ENCODE measurements at places on chromosomes 2 and 18. TPM values are rescaled to one million over a fixed set of nuclear protein-coding genes. Genes with fewer than 3 reads are reported as not detected.

CXCR1 gene
- not detected for total RNA-seq

ACADL gene
- 4.8 TPM for total RNA-seq

DCDC2C gene
- 1.3 TPM for total RNA-seq

OTOF gene
- 5.3 TPM for total RNA-seq

CNNM4 gene
- 5.1 TPM for total RNA-seq

ERBB4 gene
- total RNA-seq, result 21.6 TPM

RBKS gene
- total RNA-seq, result 3.8 TPM

PRR30 gene
- total RNA-seq, result not detected

AMER3 gene
- 4.5 TPM for total RNA-seq

RASGRP3 gene
- 23.4 TPM for total RNA-seq

WNT6 gene
- 6.5 TPM for total RNA-seq

TSPYL6 gene
- 0.17 TPM for total RNA-seq

LRRC30 gene
- not detected for total RNA-seq

GRCh38 chr2:46375566-46376125, 78.4 kb downstream of the EPAS1 start:
- no peak for DNase-seq

DNA sequence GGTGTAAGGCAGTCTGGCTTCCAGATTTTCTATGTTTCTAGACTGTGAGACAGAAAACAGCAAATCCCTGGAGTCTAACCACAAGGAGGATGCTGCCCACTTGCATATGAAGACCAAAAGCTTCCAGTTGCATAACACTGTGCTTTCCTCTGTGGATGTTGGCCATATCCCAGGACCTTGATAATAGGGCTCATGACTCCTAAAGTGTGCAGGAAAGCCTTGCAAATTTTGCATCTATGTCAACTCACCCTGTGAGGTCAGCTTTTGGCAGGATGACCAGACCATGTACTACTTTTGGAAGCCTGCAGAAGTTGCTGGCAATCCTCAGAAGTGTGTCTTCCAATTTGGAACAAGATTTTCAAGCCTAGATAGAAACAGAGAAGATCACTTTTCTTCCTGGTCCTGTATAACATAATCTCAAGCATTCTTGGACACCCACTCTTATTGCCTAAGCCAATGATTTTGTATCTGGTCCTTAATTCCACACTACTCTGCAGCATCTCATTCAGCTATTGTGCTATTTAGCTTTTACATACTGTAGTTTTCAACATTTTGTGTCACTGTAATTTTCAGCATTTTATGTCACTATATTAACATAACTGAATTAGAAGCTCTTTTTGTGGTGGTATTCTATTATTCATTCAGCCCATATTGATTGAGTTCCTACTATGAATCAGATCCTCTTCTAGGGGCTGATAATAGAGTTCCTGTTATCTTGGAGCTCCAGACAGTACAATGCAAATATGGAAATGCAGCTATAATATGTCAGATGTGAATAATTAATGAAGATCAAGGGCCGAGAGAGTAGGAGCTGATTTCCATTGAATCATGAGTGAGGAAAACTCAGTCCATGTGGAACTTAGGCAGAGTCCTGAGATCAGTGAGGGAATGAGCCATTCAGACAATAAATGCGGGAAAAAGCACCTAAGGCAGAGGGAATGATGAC, 85.3 kb upstream of the RAB27B start:
- DNase-seq, result peak; percentile 33

GRCh38 chr2:309954-310510, 22.1 kb upstream of the ALKAL2 start:
- no peak for DNase-seq

DNA sequence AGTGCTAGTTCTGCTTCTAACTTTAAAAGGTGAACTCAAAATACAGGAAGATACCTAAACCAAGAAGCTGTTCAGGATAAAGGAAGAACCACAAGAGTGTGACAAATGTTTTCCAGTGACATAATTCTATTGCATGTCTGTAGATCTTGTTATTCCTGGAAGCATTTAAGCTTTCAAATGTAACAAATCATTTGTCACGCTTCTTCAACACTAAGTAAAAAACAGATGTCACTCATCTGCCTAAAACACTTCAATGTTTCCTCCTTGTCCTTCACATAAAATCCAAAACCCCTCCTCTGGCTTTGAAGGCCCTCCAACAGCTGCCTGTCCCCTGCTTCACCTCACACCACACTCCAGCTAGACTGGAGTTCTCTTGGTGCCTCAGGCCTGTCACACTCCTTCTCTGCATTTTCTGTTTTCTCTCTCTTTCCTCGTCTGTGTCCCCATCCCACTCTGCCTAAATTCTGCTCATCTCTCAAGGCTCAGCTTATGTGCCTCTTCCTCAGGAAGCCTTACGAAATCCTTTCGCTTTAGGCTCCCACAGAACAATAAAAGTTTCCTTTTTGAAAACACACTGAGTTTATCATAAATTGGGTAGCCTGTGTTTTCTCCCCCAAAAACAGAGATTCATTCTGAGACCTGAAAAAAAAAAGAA, 6.4 kb upstream of the CLEC4F start:
- DNase-seq, result no peak

DNA sequence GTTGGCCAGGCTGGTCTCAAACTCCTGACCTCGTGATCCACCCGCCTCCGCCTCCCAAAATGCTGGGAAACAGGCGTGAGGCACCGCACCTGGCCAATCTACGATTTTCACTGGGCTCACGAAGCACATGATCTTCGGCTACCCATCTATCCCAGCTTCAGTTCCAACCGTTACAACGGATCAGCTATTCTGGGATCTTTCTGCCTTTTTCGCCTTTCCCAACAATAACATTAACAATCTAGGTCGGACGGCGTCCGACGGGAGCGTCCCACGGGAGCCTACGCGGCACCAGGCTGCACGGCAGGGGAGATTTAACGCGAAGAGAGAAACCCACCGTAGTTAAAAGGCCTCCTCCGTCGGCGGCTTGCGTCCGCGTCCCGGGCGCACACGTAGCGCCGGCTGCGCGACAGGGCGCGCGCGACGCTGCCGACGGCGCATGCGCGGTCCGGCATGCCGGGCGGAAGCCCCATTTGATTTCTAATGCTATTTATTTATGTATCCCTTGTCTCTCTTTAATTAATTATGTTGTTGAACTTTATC, at the start of gene MSL3B:
Gene MSL3B (minus strand): TSS at position 394 of the 540 bp plus-strand sequence.
- DNase-seq, result no peak

- no peak for DNase-seq
These were observed 303.8 kb upstream of the KLHL14 start for GRCh38 chr18:33076601-33077000.

GRCh38 chr18:75545189-75545588, 117.7 kb upstream of the SMIM21 start:
- no peak for DNase-seq

- DNase-seq, result no peak
These were observed 41.2 kb downstream of the PCARE start for GRCh38 chr2:29033172-29033571.

- peak; percentile 47 for DNase-seq
These were observed 563.9 kb downstream of the DCC start for GRCh38 chr18:52903857-52904256.

DNA sequence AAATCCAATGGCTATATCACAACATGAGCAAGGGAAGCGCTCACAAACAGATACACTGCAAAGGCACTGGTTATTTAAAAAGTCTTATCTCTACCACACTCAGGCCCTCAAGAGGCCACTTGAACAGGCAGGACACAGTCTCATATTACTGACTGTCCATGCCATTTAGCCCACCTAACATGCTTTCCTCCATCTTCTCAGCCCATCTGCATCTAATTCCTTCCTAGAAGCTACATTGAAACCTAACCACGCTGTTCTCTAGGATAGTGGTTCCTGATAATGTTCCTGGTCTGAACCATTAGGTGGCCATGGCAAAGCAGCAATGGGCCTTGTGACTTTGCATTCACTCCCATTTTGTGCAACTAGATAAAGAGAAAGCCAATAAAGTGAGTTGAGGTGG, 22.5 kb upstream of the NEB start:
- no peak for DNase-seq

DNA sequence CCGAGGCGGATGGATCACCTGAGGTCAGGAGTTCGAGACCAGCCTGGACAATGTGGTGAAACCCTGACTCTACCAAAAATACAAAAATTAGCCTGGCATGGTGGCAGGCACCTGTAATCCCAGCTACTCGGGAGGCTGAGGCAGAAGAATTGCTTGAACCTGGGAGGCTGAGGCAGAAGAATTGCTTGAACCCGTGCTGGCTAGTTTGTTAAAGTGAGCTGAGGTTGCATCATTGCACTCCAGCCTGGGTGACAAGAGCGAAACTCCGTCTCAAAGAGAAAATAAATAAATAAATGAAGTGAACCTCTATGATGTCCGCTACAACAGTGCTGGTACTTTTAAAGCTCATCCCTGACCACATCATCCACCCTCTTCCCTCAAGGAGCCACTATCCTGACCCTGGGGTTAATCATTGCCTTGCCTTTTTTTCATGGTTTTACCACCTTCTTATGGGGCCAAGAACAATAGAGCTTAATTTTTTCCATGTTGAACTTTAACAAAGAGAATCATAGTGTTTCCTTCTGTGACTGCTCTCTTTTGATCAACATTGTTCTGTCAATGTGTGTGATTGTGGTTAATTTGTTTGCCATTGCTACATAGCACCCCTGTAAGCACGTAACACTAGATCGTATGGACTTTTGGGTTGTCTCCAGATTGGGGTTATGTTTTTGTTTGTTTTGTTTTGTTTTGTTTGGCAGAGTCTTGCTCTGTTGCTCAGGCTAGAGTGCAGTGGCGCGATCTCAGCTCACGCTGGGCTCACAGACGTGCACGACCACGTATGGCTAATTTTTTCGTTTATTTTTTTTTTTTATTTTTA, 17.1 kb upstream of the ATRAID start:
- DNase-seq, result no peak

- no peak for DNase-seq
These were observed 47.9 kb upstream of the KCNF1 start for GRCh38 chr2:10863837-10864236.

DNA sequence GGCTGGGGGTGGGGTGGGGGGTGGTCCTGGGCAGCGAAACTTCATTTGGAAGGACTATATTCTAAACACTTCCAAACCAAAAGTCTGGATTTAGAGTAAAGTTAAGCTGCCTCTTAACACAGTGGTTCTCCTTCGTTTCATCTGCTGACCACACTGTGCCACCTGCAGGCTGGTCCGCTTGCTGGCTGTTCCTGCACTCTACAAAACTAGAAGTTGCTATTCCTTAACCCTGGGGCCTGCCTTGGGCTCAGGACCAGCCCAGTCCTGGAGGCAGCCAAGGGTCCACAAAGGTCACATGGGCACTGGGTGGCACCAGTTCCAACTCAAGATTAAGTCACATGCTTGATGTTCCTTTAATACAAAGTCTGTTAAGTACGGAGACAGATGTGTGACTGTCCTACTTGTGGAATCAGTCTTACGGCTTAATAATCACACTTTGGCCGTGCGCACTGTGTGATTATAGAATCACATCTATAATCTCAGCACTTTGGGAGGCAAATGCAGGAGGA, 195.4 kb downstream of the FAM210A start:
- no peak for DNase-seq

DNA sequence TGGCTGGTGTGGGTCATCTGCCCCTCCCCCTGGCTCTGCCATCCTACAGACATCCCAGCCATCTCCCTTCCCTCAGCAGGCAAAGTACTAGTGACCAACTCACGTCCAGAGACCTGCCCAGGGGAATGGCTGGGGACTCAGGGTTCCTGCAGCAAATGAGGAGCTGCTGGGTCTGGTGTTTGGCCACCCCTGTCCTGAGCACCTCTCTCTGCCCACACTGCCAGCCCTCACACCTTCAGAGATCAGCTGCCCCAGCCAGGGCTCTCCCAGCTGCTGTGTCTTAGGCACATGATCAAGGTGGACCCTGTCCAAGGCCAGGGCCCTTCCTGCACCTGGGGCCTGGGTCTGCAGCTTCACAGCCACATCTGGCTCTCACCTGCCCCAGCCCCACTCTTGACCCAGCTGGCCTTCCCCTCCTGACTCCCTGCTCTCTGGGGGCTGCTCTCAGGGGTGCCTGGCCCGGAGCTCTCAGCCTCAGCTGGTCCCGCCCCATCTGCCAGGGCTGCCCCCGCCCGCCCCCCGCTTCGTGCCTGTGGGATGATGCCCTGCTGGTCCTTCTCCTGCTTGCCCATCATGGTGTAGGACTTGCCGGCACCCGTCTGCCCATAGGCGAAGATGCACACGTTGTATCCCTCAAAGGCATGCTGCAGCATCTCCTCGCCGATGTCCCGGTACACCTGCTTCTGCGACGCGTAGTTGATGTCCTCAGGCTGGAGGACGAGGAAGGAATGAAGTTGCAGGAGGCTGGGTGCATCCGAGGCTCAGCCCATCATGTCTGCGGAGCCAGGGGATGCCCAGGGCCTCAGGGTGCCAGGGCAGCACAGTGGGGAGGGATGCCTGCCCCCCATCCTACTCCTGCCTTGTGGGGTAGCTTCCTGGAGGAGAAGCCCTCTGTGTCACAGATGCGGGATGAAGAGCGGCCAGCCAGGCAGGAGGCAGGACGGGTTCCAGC, 32.2 kb downstream of the KIF1A start:
- DNase-seq, result no peak

DNA sequence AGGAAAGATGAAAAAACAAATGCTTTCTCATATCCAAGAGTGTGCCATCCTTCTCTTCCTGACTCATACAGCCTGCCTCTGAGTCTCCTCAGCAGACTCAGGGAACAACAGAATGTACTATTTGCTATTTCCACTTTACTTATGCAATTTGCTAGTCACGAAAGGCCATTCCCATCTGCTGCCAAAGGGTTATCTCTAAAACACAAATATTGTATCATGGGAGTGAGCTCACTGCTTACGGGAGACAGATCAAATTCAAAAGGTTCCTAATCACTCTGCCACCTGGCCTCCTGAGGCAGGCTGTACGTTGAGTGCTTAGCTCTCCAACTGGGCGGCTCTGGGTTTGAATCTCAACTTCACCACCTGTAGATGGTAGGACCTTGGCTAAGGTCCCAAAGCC, 92.0 kb downstream of the GAREM1 start:
- DNase-seq, result no peak

- DNase-seq, result no peak
These were observed 81.3 kb downstream of the CRACDL start for GRCh38 chr2:98854682-98855081.

DNA sequence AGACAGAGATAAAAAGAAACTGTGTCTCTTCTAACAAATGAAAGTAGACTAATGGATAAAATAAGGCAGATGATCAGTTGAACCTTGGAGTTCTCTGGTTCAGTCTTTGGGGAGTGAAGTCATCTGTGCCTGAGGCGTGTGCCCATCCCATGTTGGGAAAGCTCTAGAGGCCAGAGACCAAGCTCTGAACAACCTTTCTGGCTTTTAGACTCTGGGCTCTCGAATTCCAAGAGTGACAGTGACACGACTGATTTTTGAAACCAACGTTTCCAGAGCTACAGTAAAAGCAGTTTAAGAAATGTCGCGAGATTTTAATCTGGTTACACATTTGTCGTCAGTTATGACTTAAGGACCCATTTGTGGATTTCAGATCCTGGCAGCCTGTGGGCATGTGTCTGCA, 83.7 kb upstream of the APCDD1 start:
- DNase-seq, result no peak

DNA sequence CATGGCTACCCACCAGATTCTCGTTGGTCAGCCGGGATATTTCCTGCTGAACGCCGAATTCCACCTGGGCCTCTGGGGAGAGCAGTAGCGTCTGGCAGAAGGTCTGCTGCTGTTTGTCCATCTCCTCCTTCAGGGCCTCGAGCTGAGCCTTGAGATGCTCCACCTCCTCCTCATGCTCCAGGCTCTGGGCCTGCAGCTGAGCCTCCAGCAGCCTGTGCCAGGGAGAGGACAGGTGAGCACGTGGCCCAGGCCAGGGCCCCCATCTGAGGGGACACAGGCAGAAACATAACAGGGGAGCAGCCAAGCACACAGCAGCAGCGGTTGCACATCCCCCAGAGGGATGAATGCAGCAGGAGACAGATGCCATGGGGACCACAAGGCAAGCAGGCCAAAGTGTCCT, 40.1 kb upstream of the ACAA2 start:
- DNase-seq, result no peak

GRCh38 chr2:113850687-113851086, 39.2 kb upstream of the ACTR3 start:
- no peak for DNase-seq

Measured in spinal cord (tissue), 10 donors.